Stimulated activated CD4-positive, alpha-beta T cell treated with anti-CD3 and anti-CD28 coated beads, Interleukin-15, amount 100 ng/mL, for 1 hour (primary cell): ENCODE measurements at places on chromosomes 11 and 22.

- DNase-seq = no peak
Observed at GRCh38 chr11:70242885-70243284, 27.6 kb upstream of the PPFIA1 start.

DNA sequence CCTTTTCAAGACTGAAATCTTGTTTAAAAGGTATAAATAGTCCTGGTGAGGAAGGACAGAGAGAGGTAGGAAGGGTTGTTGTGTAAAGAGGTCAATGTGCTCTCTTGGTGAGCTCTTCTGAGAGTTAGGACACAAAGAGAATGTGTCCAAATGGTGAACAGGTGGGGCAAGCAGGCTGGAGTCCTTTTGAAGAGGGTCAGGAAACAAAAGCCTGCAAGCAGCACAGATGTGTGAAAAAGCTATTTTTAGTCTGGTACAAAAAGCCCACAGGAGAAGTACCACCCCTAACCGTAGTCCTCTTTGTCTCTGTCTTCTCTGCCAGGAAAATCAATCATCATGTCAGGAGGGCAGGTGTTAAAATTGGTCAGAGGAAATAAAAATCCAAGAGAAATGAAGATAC, 54.4 kb upstream of the SYN3 start:
- no peak for DNase-seq

DNA sequence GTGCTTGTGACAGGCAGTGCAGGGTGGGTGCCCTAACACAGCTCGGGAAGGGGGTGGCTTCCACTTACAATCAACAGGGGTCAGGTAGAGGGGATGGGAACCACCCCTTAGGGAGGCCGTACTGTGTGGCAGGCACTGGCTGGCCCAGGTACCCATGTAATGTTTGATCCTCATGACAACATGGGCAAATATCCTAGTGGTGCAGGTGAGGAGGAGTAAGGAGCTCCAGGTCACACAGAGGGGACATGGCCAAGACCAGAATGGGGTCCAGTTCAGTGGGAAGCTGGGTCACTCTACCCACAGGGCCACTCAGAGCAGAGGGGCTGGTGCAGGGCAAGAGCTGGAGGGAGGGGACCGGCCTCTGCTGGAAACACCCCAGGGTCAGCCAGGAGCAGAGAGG, 3.1 kb downstream of the APOL4 start:
- DNase-seq = no peak

DNA sequence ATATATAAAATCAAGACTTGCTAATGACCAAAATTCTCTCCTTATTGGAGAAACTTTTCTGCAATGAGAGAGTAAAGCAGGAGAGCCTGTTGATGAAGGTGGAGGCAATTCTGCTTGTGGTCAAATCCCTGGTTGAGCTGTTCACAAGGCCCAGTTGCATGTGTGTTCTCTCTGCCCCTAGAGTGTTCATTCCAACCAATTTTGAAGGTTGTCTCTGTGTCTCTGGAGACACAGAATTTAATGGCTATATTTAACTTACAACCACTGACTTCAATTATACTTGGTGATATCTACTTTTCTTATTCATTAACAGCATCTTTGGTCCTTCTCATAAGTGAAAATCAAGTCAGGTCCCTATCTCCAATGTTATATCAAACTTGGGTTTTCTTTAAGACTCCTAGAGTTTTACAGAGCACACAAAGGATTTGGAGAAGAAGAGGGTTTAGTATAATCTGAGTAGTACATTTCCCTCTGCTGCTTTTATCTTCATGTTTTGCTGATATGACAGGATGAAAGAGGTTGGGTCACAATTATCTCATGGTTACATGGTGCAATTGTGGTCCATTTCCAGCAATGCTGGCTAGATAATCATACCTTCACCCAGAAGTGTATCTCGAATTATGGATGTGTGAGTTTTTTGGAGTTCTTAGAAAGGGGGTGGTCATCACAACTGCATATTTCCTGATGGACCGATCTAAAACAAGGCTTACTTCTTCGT, 4.0 kb downstream of the OOSP4A start:
- DNase-seq = no peak

DNA sequence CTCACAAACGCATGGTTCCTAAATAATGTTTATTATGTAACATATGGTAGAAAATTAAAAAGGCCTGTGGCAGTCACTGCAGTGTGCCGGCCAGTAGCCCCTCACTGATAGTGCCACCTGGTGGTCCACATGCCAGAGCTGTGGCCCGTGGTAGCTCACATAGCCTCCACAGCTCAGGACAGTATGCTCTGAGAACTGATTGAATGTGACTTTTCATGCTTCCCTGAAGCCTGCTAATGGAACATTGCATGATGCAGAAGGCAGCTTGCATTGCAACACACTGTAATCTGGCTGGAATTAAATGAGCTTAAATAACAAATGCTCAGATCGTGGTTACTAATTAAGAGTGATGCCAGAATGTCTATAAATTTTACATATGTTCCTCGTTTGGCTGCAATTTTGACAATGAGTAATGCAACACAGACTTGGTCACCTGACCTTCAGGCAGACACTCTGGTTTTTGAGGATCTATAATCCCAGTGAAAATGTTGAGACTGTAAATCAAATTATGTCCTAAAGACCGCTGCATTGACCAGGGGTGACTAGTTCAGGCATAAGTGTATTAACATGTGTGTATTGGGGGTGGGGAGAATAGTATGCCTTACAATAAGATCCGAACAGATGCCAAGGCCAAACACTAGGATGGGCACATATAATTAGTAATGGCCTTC, 566.4 kb downstream of the METTL15 start:
- no peak for DNase-seq

GRCh38 chr11:79932612-79933011, 491.8 kb upstream of the TENM4 start:
- DNase-seq = no peak

GRCh38 chr11:61404641-61405040, 12.3 kb downstream of the TMEM216 start:
- no peak for DNase-seq

GRCh38 chr11:48134221-48134922, 82.2 kb upstream of the OR4B1 start:
- no peak for DNase-seq

DNA sequence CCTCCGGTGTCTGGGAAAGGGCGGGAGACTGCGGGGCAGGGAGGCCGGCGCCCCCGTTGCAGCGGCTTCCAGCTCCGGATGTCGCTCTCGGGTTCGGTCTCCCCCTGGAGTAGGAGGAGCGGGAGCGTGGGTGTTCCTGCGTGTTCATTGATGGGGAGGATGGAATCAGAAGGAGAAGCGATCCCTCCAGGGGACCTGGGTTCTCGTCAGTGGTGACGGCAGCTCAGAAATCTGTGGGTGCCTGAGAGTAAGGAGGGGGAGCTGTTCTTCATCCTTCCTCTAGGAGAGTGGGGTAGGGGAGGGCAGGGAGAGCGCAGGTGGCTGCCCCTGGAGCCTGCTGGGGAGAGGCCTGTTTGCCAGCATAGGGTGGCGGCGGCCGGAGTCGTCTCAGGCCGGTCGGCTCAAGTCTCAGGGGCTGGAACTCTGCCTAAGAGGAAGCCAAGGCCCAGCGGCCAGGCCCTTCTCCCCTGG, 1.1 kb downstream of the UBASH3B start:
- DNase-seq = no peak

DNA sequence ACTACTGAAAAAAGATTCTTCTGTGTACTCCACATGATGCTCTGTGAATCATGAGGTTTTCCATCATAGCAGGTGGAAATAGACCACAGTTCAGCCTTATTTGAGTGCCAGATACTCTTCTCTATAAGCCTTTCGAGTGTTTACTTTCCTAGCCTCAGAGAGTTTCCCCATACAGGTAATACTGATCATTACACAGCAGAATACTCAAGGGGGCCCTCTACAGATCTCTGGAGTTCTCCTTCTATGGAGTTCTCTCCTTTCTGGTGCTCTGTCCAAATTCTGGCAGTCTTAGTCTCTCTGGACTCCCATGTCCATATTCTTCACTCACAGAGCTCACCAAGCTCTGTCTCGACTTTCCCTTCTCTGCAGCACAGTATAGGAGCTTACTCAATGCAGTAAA, 175.7 kb upstream of the CARD18 start:
- no peak for DNase-seq

DNA sequence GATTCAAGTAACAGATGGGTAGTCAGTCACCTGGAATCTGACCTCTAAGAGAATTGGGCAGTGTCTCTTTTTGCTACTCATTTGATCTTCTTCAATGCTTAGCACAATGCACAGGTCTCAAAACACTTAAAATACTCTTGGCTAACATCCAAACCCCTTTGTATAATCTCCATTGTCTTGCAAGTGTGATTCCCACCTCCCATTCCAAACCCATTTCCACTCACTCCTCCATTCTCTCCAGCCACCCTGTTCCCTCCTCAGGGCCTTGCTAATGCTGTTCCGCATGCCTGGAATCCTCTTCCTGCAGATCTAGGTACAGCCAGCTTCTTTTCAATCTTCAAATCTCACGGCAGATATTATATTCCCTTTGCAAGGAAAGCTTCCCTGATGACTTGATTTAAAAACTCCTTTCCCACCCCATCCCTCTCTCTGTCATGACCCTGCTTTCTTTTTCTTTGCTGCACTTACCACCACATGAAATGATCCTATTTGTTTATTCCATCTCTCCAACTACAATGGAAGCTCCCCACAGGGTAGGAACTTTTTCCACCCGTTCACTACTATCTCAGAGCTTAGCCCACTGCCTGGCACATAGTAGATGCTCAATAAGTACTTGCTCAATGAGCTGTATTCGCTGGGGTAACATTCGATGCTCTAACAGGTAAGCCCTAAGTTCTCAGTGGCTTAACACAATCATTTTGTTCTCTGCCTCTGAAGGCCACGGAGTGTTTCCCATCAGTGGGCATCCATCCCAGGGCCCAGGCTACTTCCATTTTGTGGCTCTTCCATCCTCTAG, 121.7 kb downstream of the MN1 start:
- no peak for DNase-seq

- DNase-seq = peak; percentile 78
Observed at GRCh38 chr22:36977947-36978660, 41.1 kb downstream of the TST start.

- DNase-seq = no peak
Observed at GRCh38 chr11:44946263-44946662, 4.4 kb downstream of the TP53I11 start.

- no peak for DNase-seq
Observed at GRCh38 chr11:115083144-115083806, 404.9 kb downstream of the NXPE2 start.

- no peak for DNase-seq
Observed at GRCh38 chr11:122127020-122127419, 11.0 kb upstream of the BLID start.

DNA sequence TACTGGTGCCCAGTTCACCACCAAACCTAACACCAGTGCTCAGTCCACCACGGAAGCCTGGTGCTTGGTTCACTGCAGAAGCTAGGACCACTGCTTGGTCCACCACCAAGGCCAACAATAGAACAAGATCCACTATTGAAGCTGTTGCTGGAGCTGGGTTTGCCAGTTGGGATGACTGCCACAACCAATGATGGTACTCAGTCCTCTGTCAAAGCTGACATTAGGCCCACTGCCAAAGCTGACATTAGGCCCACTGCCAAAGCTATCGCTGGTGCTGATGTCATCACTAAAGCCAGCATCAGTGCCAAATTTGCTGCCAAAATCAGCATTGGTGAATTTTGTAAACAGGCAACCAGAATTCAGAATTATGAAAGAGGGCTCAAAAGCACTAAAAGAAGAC, 1850.2 kb upstream of the RAG2 start:
- no peak for DNase-seq
